Astrocyte (in vitro differentiated cells and primary cell): ENCODE measurements at places on chromosomes 2 and 18. TPM values are rescaled to one million over a fixed set of nuclear protein-coding genes. Genes with fewer than 3 reads are reported as not detected.

RIT2 gene
- total RNA-seq: not detected in 2 replicates

AQP12B gene
- total RNA-seq: not detected in 2 replicates

SH3RF3 gene
- 7.2 and 7.3 TPM in 2 replicates for total RNA-seq

UGT1A4 gene
- not detected in 2 replicates for total RNA-seq

MLPH gene
- 14.2 and 16.2 TPM in 2 replicates for total RNA-seq

RAB17 gene
- 0.34 and 1.4 TPM in 2 replicates for total RNA-seq

CNRIP1 gene
- total RNA-seq: 4.0 and 4.4 TPM in 2 replicates
